ENCODE measurements at places on chromosomes 1 and 21.

DNA sequence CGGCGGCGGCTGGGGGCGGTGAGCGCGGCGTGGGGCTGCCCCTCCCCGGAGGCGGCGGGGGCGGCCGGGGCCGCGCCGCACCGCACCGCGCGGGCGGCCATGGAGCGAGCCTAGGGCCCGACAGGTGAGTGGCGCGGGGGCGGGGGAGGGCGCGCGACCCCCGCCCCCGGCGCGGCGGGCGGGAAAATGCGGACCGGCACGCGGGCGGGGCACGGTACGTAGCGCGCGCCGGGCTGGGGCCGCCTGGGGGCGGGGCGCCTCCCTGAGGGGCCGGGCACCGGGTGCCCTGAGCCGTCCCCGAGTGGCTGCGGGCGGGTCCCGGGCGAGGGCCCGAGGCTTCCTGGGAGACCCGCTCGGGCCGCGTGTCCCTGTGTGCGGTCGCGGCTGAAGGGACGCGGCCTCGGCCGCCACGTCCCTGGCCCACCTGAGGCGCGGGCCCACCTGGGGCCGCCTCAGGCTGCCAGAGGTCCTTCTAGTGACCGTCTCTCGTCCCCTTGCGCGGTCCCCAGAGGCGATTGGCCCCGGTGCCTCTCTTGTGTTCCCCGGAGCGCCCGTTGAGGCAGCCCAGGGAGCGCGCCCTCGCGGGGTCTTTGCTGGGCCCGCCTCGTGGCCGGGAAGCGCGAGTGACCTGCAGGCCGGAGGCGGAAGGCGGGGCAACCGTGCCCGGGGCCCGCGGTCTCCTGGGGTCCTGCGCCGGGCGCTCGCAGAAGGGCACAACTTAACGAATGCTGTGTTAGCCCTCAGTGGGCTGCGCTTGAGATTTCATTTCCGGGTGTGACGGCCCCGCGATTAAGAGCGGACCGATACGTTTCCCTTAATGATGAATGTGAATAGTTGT lies 500 bp downstream of the FAM20B start:
- peak; percentile 71 for DNase-seq

GRCh38 chr1:52633291-52633754 lies 355 bp downstream of the SHISAL2A start:
- peak; percentile 49 for DNase-seq

GRCh38 chr21:25115021-25115420 lies 492.3 kb downstream of the MRPL39 start:
- no peak for DNase-seq

DNA sequence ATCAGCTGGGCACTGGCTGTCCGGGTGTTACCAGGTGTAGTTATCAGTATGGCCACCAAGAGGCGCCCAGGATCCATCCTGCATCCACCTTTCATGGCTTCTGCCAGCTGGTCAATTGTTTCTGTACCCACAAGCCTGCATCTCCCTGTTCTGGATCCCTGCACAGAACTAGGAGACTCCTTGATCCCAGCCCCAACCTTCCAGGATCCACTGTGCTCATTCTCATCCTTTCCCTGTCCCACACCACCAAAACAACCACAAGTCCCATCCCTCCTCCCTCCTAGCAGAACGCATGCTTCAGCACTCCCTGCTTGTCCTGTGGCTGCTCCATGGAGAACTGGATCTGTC lies 27.2 kb upstream of the FOXE3 start:
- peak; percentile 79 for DNase-seq

- DNase-seq = no peak
Measured at GRCh38 chr1:36349241-36349671, 25.8 kb upstream of the EVA1B start.

GRCh38 chr1:181119093-181119989 lies 30.8 kb downstream of the IER5 start:
- DNase-seq = no peak

DNA sequence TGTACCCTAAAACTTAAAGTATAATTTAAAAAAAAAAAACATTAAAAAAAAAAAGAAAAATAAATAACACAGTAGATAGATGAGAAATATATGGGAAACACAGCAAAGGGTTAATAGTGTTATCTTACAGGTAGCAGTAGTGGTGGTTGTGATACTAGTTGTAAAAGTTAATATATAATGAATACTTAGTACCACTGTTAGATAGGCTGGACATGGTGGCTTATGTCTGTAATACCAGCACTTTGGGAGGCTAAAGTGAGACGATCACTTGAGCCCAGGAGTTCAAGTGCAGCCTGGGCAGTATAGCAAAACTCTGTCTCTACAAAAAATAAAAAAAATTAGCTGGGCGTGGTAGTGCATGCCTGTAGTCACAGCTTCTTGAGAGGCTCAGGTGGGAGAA lies 32.6 kb upstream of the CD46 start:
- no peak for DNase-seq

Measured in WTC11 (cell line).